ENCODE measurements at places on chromosomes 7 and 10. TPM values are rescaled to one million over a fixed set of nuclear protein-coding genes. Genes with fewer than 3 reads are reported as not detected.

DNA sequence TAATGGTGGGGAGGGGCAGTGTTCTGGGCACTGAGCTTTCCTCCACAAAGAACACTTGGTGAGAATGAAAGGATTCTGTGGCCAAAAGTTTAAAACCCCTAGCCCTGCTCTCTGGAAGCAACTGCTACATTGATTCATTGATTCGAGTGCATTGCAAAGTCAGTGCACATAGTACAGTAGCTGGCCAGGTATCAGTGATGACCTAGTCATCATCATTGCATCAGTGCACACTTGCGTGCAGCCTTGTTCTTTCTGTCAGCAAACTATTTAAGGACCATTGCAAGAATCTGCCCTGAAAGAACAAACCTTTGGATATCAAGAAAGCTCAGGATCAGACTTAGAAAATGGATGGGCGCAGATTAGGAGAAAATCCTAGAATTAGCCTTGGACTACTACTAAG lies 47.4 kb downstream of the CUL1 start:
- no peak overlapping the region for H3K27ac ChIP-seq
- peaks cover 2% of the 10 kb centered on the region for H3K36me3 ChIP-seq
- H3K4me1 ChIP-seq = no peaks in the 10 kb centered on the region

The CLDN4 gene
- total RNA-seq = not detected

GRCh38 chr7:37598824-37599223 lies 84.7 kb upstream of the GPR141 start:
- H3K4me3 ChIP-seq = no peak overlapping the region
- H3K27ac ChIP-seq = no peak overlapping the region
- H3K36me3 ChIP-seq = no peaks in the 10 kb centered on the region
- no peaks in the 10 kb centered on the region for H3K27me3 ChIP-seq
- no peak for DNase-seq
- no peaks in the 10 kb centered on the region for H3K4me1 ChIP-seq

The TMEM140 gene
- 131 TPM for total RNA-seq

DNA sequence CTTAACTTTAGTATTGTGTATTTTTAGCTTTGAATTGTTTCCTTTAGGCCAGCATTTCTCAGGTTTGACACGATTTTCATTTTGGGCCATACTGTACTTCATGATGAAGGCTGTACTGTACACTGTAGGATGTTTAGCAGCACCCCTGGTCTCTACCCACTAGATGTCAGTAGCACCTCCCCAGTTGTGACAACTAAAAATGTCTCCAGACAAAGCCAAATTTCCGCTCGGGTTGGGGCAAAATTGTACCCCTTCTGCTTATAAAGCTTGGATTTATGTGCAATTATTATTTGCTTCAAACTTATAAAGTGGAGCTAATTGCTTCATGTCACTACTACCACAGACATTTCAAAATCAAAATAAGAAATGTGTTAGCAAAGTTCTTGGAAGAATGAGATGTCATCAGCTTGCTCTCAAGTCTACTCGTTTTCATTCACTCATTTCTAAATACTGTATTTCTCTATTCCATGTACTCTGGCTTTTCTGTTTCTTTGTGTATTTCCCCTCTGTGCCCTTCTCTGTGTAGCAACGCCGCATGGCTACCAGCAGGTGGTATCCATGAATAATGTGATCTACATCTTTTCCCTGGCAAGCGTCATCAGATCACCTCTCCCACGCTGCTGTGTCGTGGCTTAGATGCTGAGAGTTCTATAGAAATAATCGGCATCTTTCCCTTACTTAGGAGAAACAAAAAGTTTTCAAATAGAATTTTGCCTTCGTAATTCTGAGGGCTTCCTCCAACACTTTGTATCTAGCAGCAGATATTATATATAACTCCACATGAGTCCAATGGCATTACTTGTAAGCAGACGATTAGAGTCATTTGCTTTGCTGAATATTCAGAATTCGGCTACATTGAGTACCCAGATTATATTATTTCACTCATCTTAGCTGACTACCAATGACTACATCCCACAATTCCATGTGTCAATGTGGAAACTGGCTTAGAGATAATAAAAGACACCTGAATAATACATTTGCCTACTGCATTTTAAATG lies 47.8 kb upstream of the CALCR start:
- H3K36me3 ChIP-seq = no peaks in the 10 kb centered on the region
- no peak overlapping the region for H3K4me3 ChIP-seq
- DNase-seq = no peak
- H3K27me3 ChIP-seq = no peaks in the 10 kb centered on the region
- H3K27ac ChIP-seq = no peak overlapping the region
- peaks cover 4% of the 10 kb centered on the region for H3K4me1 ChIP-seq

GRCh38 chr10:83075016-83075814 lies 1064.1 kb upstream of the GHITM start:
- H3K36me3 ChIP-seq = no peaks in the 10 kb centered on the region
- no peaks in the 10 kb centered on the region for H3K27me3 ChIP-seq
- H3K4me3 ChIP-seq = no peak overlapping the region
- no peaks in the 10 kb centered on the region for H3K4me1 ChIP-seq
- H3K27ac ChIP-seq = no peak overlapping the region

DNA sequence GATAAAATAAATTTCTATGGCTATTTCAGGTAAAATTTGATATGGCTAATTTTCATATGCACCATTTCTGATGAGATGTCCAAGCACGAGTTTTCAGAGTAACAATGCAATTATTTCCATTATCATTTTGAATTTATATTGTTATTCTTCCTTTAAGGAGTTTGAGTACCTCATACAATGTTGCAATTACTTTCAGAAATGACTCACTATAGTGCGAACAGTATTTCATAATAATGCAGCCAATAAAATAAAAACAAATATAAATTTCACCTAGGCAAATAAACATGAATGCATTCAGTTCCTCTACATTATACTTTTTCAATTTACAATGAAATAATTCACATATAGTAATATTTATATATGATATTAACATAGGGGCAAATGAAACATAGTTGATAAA lies 78.8 kb upstream of the LRRN3 start:
- no peaks in the 10 kb centered on the region for H3K36me3 ChIP-seq
- H3K27me3 ChIP-seq = no peaks in the 10 kb centered on the region
- no peak for DNase-seq
- no peaks in the 10 kb centered on the region for H3K4me1 ChIP-seq

DNA sequence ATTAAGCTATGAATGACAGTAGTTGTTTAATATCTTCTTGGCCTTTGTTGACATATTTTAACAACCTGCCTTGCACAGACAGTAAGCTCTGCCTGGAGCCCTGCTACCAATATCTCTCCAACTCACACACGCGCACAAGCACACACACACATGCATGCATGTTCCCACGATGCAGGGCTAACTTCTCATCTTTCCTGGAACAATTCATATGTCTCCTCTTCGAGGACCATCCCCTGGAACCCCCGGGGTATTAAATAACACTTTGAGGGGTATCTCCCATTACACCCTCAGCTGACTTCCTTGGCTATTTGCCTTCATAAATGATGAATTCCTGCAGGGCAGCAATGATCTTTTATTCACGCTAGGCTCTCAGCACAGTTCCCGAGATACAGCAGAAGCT lies 258.0 kb downstream of the TRIL start:
- DNase-seq = no peak
- H3K27me3 ChIP-seq = no peaks in the 10 kb centered on the region

DNA sequence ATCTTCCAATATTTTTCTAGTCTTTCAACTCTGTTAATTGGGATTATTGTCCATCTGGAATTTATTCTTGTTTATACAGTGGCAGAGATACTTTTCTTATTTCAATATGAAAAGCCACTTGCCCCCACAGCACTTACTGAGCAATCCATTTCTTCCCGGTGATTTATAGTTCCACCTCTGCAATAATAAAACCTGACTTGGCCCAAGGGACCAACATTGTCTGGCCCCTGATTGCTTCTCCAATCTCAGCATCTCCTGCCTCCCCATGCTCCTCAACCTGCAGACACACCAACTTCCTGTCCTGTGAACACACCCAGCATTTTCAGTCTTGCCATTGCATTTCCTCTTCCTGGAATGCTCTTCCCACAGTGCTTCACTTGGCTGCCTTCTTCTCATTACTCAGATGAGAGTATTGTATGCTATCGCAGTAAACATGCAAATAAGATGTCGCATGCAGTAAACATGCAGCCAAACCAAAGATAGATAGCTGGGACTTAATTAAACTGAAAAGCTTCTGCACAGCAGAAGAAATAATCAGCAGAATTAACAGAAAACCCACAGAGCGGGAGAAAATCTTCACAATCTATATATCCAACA lies 19.5 kb downstream of the ITGA8 start:
- H3K27me3 ChIP-seq = no peaks in the 10 kb centered on the region
- no peak overlapping the region for H3K27ac ChIP-seq
- H3K4me3 ChIP-seq = no peak overlapping the region
- no peaks in the 10 kb centered on the region for H3K4me1 ChIP-seq

DNA sequence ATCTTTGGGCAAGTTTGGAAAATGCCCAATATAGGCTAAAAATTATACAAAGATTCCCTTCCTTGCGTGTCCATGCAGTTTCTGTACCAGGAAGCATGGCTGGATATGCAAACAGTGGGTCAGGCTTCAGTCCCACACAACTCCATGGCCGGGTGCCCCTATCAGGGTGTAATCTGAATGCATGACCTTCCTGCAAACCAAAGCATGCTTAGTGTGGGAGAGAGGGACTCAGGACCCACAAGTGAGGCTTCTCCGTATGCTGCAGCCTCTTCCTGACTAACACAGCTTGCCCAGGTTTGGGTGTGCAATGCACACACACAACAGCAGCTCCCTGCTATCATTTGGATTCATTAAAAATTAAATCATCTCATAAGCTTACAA lies 8.5 kb downstream of the AKR1B10 start:
- no peaks in the 10 kb centered on the region for H3K36me3 ChIP-seq
- no peak for DNase-seq
- no peaks in the 10 kb centered on the region for H3K4me1 ChIP-seq
- no peak overlapping the region for H3K27ac ChIP-seq

DNA sequence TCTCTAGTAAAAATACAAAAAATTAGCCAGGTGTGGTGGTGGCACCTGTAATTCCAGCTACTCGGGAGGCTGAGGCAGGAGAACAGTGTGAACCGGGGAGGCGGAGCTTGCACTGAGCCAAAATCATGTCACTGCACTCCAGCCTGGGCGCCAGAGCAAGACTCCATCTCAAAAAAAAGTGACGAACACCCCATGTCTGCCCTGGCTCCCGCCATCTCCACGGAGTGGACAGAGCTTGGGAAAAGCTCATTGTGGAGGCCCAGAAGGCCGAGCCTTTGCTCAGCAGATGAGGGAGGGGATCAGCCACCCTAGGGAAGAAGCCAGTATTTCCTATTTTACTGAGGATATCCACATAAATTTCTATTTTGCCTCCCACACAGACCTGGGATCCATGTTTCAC lies 136.8 kb downstream of the DIP2C start:
- H3K36me3 ChIP-seq = no peaks in the 10 kb centered on the region
- no peaks in the 10 kb centered on the region for H3K27me3 ChIP-seq
- DNase-seq = no peak

GRCh38 chr7:90988996-90989765 lies 275.1 kb upstream of the FZD1 start:
- no peak overlapping the region for H3K27ac ChIP-seq
- DNase-seq = no peak
- no peak overlapping the region for H3K4me3 ChIP-seq
- no peaks in the 10 kb centered on the region for H3K27me3 ChIP-seq
- H3K36me3 ChIP-seq = peaks cover 7% of the 10 kb centered on the region

The IGF2BP3 gene
- total RNA-seq = not detected

The CTNNA3 gene
- 150 TPM for total RNA-seq

DNA sequence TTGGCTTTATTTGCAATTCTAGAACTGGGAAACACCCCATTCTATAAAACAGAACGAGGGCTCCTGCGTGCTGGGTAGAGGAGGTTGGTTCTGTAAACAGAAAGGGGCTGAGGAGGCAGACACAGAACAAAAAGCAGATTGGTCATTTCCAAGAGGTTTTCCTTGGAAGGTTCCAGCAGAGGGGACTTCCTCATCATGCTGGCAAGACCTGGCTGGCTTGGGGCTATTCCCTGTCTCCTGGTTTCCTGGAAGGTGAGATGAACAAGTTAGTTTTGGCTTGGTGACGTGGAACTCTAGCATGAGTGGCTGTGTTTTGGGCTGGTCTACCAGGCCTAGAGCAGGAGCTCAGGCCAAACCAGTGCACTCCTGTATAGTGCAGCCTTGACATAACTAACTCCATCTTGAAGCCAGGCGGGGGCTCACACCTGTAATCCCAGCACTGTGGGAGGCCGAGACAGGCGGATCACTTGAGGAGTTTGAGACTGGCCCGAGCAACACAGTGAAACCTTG lies 26.1 kb upstream of the DNAJB6 start:
- H3K4me1 ChIP-seq = no peaks in the 10 kb centered on the region
- H3K4me3 ChIP-seq = no peak overlapping the region
- no peaks in the 10 kb centered on the region for H3K27me3 ChIP-seq
- DNase-seq = no peak
- H3K36me3 ChIP-seq = no peaks in the 10 kb centered on the region
- no peak overlapping the region for H3K27ac ChIP-seq

GRCh38 chr7:107666790-107667189 lies 6.2 kb downstream of the SLC26A4 start:
- H3K27ac ChIP-seq = no peak overlapping the region
- H3K36me3 ChIP-seq = no peaks in the 10 kb centered on the region
- H3K27me3 ChIP-seq = no peaks in the 10 kb centered on the region
- no peak overlapping the region for H3K4me3 ChIP-seq
- DNase-seq = no peak
- H3K4me1 ChIP-seq = no peaks in the 10 kb centered on the region

Data from heart left ventricle (tissue), 16 donors.